ENCODE measurements at places on chromosomes 13 and 19.

GRCh38 chr13:20779405-20779804 is 5.6 kb upstream of the EEF1AKMT1 start:
- no peak for DNase-seq
- peaks cover 54% of the 10 kb centered on the region for H3K36me3 ChIP-seq
- no peak overlapping the region for H3K27ac ChIP-seq
- H3K4me3 ChIP-seq, result no peak overlapping the region
- no peaks in the 10 kb centered on the region for H3K27me3 ChIP-seq
- H3K4me1 ChIP-seq, result peaks cover 3% of the 10 kb centered on the region

- H3K27ac ChIP-seq, result no peak overlapping the region
- H3K4me3 ChIP-seq, result no peak overlapping the region
- no peak for DNase-seq
- no peaks in the 10 kb centered on the region for H3K27me3 ChIP-seq
Measured at GRCh38 chr13:53759016-53759415, 730.4 kb downstream of the OLFM4 start.

DNA sequence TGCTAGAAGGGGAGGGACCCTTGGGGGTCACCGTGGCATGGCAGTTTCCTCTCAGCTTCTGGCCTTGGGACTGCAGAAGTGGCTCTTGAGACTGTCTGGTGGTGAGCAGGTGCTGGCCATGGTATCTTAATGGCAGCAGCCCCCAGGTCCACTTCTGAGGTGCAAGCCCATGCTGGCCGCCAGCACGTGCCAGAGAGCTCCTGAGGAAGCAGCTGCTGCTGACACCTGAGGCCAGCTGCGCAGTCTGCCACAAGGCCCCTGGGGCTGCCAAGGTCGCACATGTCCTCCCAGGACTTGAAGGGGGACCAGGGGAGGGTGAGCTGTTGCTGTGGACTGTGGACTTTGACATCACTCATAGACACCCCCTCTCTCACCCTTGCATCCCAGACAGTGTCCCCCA is 48.0 kb downstream of the NFIX start:
- H3K36me3 ChIP-seq, result no peaks in the 10 kb centered on the region
- no peak overlapping the region for H3K4me3 ChIP-seq
- no peaks in the 10 kb centered on the region for H3K27me3 ChIP-seq

DNA sequence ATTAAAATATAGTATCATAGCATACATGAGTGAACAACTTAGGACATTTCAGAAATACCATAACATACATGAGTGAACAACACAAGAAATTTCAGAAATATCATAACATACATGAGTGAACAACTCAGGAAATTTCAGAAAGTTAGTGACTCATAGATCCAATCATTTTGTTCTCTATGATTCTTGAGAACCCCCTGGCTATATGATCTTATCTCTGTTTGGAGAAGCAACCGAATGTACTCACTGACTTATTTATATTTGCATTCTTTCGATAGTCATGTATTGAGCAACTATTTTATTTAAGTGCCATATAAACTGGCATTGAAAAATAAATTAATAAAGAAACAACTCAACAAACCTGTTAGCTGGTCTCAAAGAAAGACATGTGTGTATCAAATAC is 251.1 kb downstream of the EFNB2 start:
- H3K36me3 ChIP-seq, result no peaks in the 10 kb centered on the region
- H3K4me3 ChIP-seq, result no peak overlapping the region
- no peak overlapping the region for H3K27ac ChIP-seq
- no peak for DNase-seq
- H3K27me3 ChIP-seq, result no peaks in the 10 kb centered on the region

- peaks cover 11% of the 10 kb centered on the region for H3K27me3 ChIP-seq
- no peaks in the 10 kb centered on the region for H3K4me1 ChIP-seq
- no peak overlapping the region for H3K4me3 ChIP-seq
- H3K36me3 ChIP-seq, result no peaks in the 10 kb centered on the region
Measured at GRCh38 chr13:111666164-111666776, 345.8 kb downstream of the TEX29 start.
